ENCODE measurements at places on chromosomes 12 and 14.

- DNase-seq = no peak
These were observed 121.2 kb downstream of the FSCB start for GRCh38 chr14:44385906-44386305.

- no peak for DNase-seq
These were observed 19.8 kb upstream of the DHRS4 start for GRCh38 chr14:23933742-23934128.

DNA sequence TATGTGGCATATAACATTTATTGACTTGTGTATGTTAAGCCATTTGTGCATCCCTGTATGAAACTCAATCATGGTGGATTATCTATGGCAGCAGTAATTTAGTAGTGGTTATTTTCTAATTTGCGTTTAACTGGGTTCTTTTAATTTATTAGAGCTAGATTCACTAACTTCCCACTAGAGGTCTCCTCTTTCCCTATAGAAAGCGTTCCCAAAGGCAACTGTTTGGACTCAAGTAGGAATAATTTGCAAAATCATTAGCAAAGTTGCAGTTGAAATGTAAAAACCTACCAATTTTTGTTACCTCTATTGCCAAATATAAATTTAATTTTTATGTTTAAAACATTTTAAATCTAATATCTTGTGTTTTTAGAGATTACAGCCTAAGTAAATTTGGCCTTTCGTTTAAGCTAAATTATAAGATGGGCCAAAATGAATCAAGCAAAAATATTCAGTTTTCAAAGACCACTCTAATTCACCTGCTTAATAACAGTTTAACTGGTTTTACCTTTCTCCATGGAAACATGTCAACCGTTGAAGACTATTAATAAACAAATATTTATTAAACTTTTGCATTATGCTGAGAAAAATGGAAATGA lies 6.0 kb downstream of the DMAC2L start:
- DNase-seq = no peak

- DNase-seq = no peak
These were observed 13.3 kb upstream of the TMCC3 start for GRCh38 chr12:94663702-94664101.

DNA sequence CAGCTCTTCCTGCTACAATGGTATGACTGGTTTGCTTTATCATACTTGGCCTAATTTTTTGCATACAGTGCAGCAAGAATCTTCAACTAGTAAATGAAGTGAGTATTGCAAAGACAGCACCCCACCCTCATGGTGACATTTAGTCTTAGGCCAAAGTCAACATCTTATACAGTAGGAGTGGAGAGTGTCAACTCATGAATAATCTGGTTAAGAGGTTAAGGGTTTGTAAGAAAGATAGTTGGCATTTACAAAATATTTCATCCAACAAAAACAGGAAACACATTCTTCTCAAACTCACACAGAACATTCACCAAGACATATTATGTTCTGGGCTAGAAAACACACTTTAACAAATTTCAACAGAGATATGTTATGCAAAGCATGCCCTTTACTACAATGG lies 2.2 kb upstream of the OAS1 start:
- DNase-seq = no peak

Measured in activated gamma-delta T cell treated with anti-CD3 and anti-CD28 coated beads, Interleukin-2, amount 50 U/mL, for 16 hours (primary cell).